ENCODE measurements at places on chromosomes 1 and 21.
A peak's percentile ranks its signal among the peaks of the same experiment; 100 is the strongest.

- DNase-seq = no peak
These were observed 9.7 kb downstream of the TMEM81 start for GRCh38 chr1:205074513-205074912.

DNA sequence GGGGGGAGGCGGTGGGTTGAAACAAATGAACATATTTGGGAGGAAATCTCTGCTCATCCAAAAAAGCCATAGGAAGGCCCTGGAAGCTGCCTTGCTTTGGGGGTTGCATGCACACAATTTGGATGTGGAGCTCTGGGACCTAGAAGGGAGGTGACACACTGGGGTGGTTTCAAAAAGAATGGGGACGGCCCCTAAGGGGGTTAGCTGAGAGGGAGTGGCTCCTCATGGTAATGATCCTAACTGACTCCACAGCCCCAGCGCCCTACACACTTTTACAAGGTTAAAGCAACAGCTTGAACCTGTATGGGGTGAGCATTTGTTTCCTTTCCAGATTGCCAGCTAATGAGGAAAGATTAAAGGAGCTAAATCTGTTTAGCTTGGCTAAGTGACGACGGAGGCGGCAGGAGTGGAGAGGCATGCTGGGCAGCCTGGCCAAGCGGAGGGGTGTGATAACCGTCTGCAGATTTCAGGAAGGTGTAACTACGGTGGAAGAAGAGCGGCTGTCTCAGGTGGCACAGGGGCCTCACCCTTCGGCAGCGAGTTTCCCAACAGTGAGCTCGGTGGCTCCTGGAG, 107.3 kb downstream of the RNF220 start:
- DNase-seq = no peak

DNA sequence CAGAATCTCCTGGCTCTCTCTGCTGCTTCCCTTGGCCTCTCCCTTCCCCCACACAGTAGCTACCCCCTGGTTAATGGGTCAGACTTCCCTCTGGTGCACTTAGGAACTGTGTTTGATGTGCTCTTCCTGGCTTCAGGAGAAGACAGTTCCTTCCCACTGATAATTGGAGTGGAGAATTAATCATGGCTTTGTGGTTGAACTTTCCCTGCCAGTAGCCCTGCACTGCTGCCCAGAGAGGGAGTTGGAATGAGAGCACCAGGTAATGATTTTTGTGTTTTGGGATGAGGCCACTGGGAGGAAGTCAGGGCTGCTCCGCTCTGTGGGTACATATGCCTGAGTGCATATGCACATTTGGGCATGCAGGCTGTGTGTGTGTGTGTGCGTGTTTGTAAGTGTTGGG, 39.7 kb upstream of the PADI2 start:
- DNase-seq = no peak

DNA sequence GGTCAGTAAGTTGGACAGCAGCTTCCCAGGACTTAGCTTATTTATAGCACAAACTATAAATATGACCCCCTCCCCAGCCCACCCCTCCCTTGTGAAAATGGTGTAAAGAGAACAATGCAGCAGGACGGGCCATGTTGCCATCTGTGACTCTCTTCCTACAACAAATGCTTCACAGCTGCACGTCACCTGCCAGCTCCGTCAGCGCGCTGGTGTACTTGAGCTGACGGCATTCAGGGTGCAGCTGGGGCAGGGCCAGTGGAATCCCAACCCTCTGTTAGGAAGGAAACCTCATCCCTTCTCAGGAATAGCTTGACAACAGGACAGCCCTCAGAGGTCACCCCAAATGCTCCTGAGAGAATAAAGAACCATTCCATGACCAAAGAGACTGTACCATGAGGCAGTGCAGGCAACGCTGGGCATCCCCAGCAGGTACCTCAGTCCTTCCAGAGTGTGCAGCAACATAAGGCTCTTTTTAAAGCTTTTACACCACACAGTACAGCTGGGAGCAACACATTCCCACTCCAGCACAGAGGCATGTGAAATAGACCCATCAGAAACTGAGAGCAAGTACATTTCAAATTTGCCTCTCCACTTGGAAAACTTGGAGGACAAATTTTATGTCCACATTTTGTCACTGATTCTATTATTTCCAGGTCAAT, 85.0 kb downstream of the ATP1A1 start:
- DNase-seq = no peak

DNA sequence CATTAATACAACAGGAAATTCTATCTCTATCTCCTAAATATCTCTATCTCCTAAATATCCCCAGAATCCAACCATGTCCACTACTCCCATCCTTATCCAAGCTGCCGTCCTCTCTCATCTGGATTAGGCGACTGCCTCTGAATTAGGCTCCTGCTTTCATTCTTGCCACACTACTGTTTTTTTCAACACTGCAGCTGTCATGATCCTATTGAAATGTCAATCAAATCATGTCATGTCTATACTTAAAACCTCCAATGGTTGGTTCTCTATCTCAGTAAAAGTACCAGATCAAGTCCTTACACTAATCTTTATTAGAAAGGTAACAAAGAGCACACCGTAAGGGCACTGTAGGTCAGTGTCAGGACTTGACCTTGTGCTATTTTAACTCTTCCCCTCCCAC, 82.0 kb upstream of the NFIA start:
- no peak for DNase-seq

- DNase-seq = no peak
These were observed 101.5 kb upstream of the SLFNL1 start for GRCh38 chr1:41122851-41123518.

- DNase-seq = no peak
These were observed 832 bp downstream of the MRPL20 start for GRCh38 chr1:1406101-1406820.

DNA sequence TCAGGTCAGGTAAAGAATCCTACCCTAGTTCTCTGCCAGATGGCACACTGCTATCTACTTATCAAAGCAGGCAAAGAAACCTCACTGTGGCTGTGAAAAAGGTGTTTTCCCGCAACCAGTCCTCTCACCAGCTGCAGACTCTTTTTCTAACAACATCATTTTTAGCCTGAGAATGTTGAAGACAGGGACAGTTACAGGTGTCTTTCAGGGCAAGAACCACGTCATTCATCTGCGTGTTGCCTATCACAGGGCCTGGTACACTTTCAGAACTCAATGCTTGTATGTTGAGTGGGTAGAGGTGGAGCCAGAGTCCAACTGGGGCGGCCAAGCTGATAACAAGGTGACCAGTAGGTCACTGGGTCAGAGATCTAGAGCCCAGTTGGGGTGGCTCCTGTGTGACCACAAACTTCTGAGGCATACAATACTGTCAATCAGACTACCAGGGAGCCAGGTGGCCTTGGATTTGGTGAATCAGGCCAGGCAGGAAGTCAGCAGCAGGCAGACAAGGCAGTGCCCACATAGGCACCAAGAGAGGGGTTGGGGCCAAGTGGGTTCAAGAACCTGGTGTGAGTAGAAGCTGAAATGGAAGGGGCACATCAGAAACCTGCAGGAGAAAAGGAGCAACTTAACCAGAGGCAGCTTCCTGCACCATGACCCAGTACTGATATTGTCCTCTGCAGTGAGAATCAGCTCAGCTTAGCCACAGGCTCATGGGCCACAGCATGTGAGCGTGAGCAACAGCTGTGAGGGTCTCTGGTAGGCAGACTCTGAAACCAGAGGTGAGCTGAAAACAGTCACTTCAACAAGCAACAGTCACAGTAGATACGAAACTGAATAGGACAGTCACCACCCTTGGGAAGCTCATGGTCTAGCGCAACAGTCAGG, 123.6 kb downstream of the DTL start:
- DNase-seq = no peak

- DNase-seq = no peak
These were observed at the start of gene PKP1 for GRCh38 chr1:201282931-201283829. TSS of gene PKP1 (plus strand) at chr1:201283506. CDS start at chr1:201283703, 197 bp downstream.

GRCh38 chr1:102252731-102253505, 256.2 kb upstream of the OLFM3 start:
- no peak for DNase-seq

DNA sequence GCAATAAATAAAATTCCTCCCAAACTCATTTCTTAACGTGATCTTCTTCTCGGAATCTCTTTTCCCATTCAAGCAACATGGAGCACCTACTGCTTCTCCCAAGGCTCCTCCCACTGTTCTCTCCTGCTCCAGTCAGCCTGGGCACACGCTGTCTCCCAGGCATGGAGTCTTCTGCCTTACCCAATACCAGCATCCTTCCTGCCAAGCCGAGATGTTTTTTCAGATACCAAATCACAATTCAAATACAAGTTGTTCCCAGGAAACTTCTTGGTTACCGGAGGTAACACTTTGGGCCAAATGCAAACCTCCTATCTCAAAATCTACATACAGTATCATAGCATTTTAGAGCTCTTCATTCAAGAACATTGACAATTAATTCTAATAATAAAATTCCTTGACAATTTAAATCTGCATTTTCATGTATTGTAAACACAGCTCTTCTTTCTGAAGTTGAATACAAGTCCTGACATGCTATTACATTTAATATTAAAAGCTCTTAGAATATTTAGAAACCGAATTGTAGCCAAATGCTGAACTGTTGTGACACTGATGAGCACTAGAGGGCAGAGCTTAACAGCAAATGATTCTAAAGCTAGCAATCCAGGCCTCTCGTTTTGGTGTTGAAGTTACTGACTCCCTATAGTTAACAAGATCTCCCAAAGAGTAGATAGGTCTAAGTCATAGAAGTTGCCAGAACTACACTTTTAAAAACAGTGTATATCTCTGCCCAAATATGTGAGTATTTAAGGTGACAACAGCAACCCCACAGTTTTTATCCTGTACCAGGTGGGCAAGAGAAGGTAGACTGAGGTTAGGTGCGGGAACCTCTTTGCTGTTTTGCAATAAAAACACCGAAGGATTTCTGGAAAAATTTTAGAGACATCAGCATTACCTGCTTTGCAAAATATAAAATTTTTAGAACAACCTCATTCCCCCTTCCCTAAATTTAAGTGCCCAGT, 52.3 kb downstream of the BCAR3 start:
- peak; percentile 15 for DNase-seq

DNA sequence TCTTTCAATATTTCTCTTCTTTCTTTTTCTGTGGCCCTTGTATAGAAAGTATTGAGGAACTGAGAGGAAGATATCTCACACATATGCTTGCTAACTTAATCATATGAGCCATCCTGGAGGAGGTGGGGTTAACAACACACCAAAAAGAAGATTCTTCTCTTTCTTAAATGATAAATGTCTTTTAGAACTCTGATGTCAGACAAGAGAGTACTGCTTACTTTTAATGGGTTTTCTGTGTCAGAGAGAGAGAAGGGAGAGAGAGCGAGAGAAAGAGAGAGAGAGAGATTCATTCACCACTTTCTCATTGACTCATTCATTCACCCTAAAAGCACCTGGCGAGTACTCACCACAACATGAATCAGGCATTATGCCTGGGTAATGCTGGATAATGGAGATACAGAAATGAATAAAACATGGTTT, 250.3 kb upstream of the SGIP1 start:
- no peak for DNase-seq

All from stimulated activated CD8-positive, alpha-beta memory T cell treated with anti-CD3 and anti-CD28 coated beads, Interleukin-15, amount 100 ng/mL, for 4 hours (primary cell).